Retina (tissue), 1 donor: ENCODE measurements at places on chromosomes 4 and X.
A peak's percentile ranks its signal among the peaks of the same experiment; 100 is the strongest.

GRCh38 chr4:75822416-75822815, 79.8 kb downstream of the PPEF2 start:
- DNase-seq, result no peak

DNA sequence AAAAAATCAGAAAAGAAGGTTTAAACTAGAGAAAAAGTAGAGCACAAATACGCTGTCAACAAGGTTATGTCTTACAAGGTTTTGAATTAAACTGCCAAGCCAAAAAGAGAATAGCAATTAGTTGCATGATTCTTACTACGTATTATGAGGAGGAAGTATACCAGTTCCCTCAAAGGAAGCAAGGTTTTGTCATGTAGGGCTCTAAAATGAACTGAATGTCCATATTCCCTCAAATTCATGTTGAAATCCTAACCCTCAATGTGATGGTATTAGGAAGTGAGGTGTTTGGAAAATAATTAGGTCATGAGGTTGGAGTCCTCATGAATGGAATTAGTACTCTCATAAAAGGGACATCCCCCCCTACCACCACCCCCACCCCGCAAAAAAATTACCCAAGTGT, 201.0 kb downstream of the FBXW7 start:
- DNase-seq, result no peak

GRCh38 chrX:48802905-48803200, 986 bp downstream of the HDAC6 start:
- no peak for DNase-seq

GRCh38 chr4:123871341-123871740, 474.7 kb downstream of the SPRY1 start:
- peak; percentile 36 for DNase-seq

DNA sequence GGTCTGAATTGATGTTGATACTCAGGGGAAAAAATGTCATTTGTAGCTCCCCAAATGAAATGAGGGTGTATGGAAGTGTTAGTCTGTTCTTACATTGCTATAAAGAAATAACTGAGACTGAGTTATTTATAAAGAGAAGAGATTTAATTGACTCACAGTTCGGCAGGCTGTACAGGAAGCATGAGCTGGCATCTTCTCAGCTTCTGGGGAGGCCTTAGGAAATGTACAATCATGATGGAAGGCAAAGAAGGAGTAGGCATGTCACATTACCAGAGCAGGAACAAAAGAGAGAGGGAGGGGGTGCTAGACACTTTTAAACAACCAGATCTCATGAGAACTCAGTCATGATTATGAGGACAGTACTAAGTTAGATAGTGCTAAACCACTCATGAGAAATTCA, 1199.9 kb upstream of the DIAPH2 start:
- DNase-seq, result no peak

GRCh38 chrX:65667503-65668376, at the start of gene MSN:
TSS of gene MSN (plus strand) at chrX:65667654. CDS start at chrX:65667842, 188 bp downstream.
- peak; percentile 77 for DNase-seq

- DNase-seq, result no peak
Observed at GRCh38 chr4:40916218-40916555, 166.4 kb downstream of the NSUN7 start.

- DNase-seq, result no peak
Observed at GRCh38 chr4:121243485-121243884, 79.4 kb upstream of the TNIP3 start.

DNA sequence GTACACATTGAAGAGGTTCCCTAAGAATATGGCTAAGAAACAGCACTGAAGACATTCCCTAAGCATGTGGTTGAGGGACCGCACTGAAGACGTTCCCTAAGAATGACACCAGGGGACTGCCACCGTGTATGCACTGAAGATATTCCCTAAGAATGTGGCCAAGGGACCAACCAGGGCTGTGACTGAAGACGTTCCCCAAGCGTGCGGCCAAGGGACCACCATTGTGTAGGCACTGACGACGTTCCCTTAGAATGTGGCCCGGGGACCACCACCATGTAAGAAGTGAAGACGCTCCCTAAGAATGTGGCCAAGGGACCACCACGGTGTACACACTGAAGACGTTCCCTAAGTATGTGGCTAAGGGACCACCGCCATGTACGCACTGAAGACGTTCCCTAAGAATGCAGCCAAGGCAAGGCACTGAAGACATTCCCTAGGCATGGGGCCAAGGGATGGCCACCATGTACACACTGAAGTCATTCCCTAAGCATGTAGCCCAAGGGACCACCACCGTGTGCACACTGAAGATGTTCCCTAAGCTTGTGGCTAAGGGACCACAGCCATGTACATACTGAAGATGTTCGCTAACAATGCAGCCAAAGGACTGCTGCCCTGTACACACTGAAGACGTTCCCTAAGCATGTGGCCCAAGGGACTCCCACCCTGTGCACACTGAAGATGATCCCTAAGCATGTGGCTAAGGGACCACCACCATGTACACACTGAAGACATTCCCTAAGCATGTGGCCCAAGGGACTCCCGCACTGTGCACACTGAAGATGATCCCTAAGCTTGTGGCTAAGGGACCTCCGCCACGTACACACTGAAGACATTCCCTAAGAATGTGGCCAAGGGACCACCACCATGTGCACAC, 22.0 kb downstream of the DHRSX start:
- no peak for DNase-seq

DNA sequence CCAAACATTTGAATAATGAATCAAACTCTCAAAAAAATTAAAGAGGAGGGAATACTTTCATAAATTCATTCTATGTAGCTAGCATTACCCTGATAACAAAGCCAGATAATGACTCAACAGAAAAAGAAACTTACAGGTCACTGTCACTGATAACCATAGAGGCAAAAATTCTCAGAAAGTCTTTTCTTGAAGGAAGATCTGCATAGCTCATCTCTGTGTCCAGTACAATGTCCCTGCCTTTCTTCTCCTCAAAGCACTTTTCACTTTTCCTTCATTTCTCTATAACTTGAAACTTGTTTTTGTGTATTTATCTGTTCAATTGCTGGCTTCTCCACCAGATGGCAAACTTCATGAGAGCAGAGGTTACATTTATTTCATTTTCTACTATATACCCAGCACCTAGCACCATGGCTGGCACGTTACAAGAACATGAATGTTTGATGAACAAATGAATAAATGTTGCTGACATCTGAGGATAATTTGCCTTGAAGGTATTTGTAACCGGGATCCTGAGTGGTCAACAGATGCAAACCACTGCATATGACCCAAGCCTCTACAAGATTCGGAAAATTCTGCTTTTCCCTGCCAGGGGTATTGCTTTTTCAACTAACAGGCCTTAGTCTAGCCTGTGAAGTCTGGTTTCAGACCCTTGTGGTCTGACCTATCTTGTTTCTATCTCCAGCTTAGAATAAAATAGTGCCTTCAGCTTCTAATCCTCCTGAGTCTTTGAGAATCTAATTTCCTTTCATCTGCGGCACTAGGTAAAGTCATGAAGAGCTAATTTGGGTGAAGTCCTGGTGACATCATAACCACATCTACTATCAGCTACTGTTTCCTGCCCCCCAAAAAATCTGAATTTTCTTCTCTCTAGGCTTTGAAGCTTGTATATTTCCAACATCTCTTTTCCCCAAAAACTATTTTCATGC, 52.5 kb upstream of the ANTXR2 start:
- DNase-seq, result no peak

DNA sequence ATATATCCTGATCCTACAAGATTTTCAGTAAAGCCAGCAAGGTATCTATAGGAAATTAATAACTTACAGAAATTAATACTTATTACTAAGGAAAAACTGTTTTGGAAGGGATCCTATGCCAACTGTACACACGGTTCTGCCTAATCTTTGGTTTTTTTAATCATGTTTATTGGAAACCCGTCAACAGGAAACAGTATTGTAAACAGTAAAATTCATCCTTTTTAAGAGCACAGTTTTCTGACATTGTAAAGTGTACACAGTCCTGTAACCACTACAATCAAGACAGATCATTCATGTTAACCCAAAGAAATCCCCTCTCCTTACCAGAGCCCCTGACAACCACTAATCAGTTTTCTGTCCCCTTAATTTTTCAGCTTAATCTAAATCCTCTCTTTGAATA, 9.9 kb downstream of the ABCG2 start:
- DNase-seq, result no peak

- DNase-seq, result no peak
Observed at GRCh38 chr4:4720646-4721045, 138.8 kb upstream of the MSX1 start.

DNA sequence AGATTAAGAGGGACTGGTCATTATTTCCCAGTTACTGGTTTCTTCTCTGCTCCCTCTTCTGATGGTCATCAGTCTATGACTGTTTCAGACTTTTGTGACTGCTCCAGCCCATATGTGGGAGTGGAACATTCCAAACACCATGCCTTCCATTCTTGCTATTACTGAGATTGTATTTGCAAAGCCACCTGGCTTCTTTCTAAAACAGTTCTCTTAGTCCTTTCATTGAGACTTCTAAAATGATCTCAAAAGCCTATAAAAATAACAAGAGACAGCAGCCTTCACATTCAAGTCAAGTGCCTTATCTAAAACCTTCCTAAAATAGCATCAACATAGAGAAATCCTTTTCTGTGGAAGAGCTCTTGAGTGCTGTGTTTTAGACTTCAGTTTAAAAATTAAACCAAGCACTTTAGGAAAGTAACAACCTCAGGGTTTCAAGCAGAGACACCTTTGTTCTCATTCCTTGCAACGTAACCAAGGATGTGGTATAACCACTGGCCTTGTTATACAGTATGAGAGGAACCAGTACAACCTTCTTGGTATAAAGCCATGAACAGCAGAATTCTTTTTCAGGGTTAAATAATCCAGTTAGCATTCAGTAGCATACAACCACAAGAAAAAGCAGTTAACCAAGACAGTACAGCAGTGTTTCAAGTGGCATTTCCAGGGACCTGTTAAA, 97.1 kb downstream of the NFKB1 start:
- DNase-seq, result no peak

GRCh38 chr4:64781737-64782326, 372.6 kb upstream of the TECRL start:
- DNase-seq, result peak; percentile 41

- DNase-seq, result no peak
Observed at GRCh38 chr4:158033416-158034120, 139.3 kb downstream of the GASK1B start.

DNA sequence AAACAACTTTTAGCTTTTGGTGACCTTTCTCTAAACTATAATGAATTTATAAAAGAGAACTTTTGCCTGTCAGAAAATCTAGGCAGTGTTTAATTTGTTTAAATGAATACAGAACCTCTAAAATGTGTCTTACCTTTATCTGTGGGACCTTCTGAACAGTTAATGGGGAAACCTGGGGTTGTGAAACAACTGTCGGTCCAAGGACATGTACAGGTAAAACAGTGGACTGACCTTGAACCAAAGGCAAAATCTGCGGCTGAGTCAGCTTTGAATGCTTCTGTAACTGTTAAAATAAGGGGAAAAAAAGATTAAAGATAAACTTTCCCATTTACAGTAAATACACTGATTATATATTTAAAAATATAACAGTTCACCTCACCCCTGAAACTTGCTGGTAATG, 65.1 kb downstream of the WNK3 start:
- DNase-seq, result no peak

- DNase-seq, result no peak
Observed at GRCh38 chrX:150502979-150503897, 65.2 kb upstream of the MTM1 start.

- DNase-seq, result no peak
Observed at GRCh38 chrX:46140272-46140671, 404.9 kb downstream of the ZNF674 start.

DNA sequence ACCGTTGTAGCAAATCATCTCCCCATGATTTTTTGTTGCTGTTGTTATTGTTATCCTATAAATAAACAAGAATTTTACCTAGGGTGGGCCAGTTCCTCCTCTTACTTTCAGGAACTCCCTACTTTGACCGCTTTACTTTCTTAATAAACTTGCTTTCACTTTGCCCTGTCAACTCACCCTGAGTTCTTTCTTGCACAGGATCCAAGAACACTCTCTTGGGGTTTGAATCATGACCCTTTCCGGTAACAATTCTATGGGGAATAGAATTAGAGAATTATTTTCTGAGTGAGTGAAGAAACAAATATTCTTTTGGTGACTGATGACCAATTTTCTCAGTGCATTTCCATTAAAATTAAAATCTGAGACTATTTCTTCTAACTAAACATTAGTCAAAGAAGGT, 584.0 kb upstream of the TENM3 start:
- DNase-seq, result no peak

GRCh38 chrX:1202251-1202650, 10.2 kb downstream of the CRLF2 start:
- no peak for DNase-seq

GRCh38 chr4:137677863-137678262, 145.6 kb upstream of the PCDH18 start:
- DNase-seq, result no peak

GRCh38 chr4:87390551-87390890, 467 bp downstream of the HSD17B11 start:
- DNase-seq, result no peak

GRCh38 chr4:151953312-151953711, 192.5 kb upstream of the GATB start:
- no peak for DNase-seq

- DNase-seq, result peak; percentile 10
Observed at GRCh38 chrX:40749681-40750494, 14.5 kb upstream of the MED14 start.

GRCh38 chrX:152915541-152916241, 17.8 kb downstream of the ZNF185 start:
- DNase-seq, result peak; percentile 71

DNA sequence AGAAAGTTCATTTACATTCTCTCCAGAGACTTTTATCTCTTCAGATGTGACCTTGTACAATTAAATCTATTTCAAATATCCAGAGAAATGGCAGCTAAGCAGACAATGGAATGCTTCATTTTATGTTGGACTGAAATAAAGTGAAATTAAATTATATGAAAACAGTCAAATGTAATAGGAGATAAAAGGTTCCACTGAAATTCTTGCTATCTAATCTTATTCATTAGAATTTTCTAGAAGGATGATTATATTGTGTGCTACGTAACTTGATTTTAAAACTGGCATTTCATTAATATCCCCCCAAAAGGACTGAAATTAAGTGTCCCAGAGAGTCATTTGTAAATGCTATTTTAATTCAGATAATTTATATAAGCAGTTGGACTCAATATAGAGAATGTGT, 646.9 kb upstream of the GALNT7 start:
- no peak for DNase-seq

- DNase-seq, result no peak
Observed at GRCh38 chr4:170243662-170244288, 154.0 kb upstream of the AADAT start.
